ENCODE measurements at places on chromosomes 4 and X. TPM values are rescaled to one million over a fixed set of nuclear protein-coding genes. Genes with fewer than 3 reads are reported as not detected.

Gene ACOT9
- 35.3 TPM for total RNA-seq

Gene XK
- 14.3 TPM for total RNA-seq

Gene SSX2
- total RNA-seq, result 87.5 TPM

Gene COX18
- 15.3 TPM for total RNA-seq

Gene COL25A1
- 0.40 TPM for total RNA-seq

Gene KLHL13
- 2.3 TPM for total RNA-seq

Gene VEGFC
- total RNA-seq, result not detected

Data from K562 (cell line).